ENCODE measurements at places on chromosomes 5 and 9.

GRCh38 chr9:16046713-16047112 is 493.9 kb downstream of the CCDC171 start:
- no peak for DNase-seq

DNA sequence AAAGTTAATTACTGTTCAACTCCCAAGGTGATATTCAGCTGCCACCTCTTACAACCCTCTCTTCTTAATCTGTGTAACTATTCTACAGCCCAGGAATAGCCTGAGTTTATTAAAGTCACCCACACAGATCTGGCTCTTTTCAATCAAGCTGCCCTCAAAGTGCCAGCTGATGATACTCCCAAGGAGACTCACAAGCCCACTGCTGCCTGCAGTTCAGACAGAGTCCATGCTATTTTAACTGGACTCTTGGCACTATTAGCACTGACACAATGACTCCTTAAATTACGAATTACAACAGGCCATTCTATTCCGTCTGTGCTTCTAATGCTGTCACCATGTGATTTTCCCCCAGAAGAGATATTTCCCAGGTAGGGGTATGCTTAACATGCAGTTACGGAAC is 26.3 kb downstream of the REEP5 start:
- DNase-seq, result no peak

- DNase-seq, result no peak
Measured at GRCh38 chr9:128735373-128735772, 11.4 kb upstream of the ZDHHC12 start.

- no peak for DNase-seq
Measured at GRCh38 chr9:33239921-33240320, at the start of gene SPINK4. Gene SPINK4 (plus strand): TSS chr9:33240167. CDS start chr9:33240209, 42 bp downstream.

GRCh38 chr5:168449166-168449565 is 37.1 kb upstream of the RARS1 start:
- no peak for DNase-seq

DNA sequence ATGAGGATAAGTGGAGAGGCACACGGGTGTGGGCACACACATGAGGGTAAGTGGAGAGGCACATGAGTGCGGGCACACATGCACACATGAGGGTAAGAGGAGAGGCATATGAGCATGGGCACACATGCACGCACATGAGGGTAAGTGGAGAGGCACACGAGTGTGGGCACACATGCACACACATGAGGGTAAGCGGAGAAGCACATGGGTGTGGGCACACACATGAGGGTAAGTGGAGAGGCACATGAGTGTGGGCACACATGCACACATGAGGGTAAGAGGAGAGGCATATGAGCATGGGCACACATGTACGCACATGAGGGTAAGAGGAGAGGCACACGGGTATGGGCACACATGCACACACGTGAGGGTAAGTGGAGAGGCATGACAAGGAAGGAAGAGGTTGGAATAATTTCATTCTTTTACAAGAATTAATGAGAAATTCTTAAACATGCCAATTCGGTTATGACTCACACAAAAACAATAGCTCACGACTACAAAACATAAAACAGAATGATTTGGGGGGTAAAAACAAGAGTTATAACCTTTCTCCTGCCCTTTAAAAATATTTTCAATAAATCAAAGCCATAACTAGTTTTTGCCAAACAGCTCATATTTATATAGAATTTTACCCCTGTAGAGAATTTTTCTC is 67.5 kb downstream of the APBA1 start:
- no peak for DNase-seq

DNA sequence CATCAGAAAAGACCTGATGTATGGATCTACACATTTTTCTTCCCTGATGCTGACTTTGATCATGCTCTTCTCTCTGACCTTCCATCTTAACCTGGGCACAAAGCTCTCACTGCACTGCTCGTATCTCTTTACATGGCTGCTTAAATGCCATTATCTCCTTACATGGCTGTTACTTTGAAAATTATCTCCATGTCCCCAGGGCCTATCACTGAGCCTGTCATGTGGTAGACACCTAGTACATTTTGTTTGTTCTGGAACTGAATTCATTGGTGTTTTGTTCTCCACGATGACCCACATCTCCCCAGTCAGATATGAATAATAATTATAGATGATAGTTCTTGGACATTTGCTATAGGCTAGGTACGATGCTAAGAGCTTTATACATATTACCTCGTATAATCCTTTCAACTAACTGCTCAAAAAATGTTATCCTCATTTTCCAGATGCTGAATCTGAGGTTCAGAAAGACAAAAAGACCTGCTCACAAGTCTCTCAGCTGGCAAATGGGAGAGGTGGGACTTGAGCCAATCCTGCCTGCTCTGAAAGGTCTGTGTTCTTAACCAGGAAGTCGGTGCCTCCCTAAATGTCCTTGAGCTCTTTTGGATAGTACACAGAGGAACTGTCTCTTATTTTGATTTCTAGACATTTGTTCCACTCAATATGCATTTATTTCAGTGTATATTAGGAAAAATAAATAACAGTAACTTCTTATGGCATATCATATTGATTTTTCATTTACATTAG is 9.8 kb upstream of the CPEB4 start:
- no peak for DNase-seq

GRCh38 chr9:17906176-17906840 is 327.4 kb downstream of the SH3GL2 start:
- DNase-seq, result no peak

GRCh38 chr5:1521671-1522600 is 1.8 kb downstream of the LPCAT1 start:
- no peak for DNase-seq

DNA sequence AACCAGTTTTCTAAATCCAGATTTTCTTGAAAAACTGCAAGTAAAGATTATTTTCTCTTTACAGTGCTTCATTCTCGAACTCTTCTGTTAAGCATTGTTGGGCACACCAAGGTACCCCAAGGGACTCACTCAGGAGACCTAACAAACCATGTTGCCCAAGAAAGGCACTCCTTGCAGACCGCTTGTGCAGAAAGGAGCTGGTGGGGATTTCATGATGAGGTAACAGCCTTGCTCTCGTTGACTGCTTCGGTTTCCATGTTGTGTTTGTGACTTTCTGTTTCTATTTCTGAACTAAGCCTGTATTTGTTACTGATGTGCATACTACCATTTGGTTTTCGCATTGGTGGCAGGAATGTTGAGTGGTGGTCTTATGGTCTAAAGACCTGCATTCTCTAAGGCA is 266.6 kb upstream of the DAP start:
- DNase-seq, result no peak

DNA sequence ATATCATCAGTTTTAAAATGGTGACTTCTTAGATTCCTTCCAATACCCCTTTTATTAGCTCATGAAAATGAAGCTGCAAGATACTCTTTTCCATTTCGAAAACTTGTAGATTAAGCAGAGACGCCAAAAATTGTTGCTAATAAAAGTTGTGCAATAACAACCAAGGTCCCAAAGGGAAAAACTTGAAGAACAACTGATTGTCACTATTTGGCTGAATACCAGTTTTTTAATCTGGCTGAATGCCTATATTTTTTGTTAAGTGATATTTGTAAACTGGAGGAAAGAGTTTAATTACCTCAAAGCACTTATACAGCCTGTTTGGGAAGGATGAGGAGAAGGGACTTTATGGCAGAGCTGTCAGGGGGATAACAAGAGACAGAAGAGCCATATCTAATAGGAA is 14.6 kb downstream of the C5orf58 start:
- no peak for DNase-seq

DNA sequence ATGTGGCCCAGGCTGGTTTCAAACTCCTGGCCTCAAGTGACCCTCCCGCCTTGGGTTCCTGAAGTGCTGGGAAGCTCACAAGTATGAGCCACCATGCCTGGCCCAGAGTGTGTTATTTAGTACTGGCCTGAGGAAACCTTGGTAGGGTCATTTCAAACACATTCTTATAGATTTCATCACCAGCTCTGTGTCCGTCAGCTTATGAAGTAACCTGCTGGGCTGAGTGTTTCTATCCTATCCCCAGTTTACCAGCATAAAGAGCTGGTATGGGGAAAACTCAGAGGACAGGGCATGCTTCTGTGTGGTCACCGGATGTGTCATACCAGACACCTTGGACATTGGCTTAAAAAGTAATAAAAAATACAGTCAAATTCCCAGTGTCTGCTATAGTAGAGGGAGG is 45.3 kb downstream of the PTPN3 start:
- DNase-seq, result no peak

DNA sequence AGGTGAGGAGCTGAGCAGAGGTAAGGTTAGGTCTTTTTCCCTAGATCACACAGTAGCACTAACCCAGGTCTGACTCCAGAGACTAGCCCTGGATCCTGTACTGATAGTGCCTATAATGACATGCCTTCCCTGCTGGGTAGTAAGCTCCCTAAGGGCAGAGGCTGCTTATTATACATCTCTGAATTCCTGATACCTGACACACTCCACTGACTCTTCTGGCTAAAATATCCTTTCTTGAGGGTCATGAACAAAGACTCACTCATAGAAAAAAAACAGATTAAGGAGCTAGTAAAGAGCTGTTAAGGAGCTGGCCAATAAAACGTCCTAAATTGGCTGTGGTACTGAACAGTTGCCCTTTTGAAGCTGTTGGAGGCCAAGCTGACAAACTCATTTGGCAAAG is 149.0 kb upstream of the ITGA1 start:
- DNase-seq, result no peak

DNA sequence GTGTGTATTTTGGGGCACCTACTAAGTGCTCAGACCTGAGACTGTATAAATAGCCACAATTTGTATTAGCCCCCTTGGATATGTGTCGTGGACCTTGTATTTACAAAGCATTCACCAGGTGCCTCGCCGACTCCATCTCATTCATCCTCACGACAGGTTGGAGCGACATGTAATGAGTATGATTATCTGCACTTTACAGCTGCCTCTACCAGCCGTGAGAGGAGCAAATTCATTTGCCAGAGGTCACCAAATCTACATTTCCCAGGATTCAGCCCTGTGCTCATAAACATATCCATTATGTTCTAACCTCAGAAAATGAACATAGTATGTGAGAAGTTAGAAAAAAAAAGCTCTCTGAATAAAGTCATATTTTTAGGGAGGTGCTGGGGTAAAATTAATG is 167.4 kb downstream of the ZDHHC21 start:
- no peak for DNase-seq

GRCh38 chr5:53739111-53739510 is 178.7 kb downstream of the NDUFS4 start:
- DNase-seq, result no peak
